ENCODE measurements at places on chromosomes 3 and 15.
A peak's percentile ranks its signal among the peaks of the same experiment; 100 is the strongest.

DNA sequence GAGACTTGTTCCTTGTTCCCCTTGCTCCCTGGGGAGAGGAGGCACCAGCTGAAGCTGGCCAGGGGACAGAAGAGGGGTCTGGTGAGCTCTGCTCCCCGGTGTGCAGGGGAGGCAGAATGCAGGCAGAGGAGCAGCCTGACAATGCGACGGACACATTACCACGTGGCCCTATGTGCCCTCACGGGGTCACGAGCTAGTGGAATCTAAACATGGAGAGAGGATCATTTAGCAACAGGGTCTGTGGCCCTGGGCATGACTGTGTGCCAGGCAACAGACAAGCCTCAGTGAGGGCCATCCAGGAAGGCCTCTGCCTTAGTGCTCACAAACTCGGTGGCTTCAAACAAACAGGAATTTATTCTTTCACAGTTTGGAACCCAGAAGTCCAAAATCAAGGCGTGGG lies 8.5 kb upstream of the MUC4 start:
- no peak for DNase-seq

DNA sequence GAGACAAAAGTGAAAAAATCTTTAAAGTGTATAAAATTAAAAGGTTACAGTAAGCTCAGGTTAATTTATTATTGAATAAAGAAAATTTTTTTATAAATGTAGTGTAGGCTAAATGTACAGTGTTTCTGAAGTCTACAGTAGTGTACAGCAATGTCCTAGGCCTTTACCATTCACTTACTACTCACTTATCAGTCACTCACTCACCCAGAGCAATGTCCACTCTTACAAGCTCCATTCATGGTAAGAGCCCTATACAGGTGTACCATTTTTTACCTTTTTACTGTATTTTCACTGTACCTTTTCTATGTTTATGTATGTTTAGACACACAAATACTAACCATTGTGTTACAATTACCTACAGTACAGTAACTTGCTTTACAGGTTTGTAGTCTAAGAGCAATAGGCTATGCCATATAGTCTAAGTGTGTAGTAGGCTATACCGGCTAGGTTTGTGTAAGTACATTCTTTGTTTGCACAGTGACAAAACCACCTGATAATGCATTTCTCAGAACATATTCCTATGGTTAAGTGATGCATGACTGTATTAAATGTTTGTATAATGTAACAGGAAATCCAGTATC lies 38.1 kb upstream of the NECTIN3 start:
- DNase-seq, result no peak

DNA sequence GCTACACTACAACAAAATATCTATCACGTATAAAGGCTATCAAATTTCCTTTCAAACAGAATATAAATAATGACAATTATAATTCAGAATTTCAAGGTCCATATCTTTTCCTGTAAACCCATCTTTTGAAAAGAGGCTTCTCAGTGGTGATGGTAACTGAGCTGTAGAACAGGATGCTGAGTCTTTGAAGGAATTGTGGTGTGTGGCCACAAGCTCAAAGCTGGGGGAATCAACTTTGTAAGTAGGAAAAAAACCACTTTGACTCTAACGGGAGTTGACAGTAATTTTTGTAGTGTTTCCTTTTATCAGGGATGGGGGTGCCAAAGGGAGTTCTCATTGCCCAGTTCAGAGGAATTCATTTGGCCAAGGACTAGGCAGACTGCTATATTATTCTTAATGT lies 13.3 kb upstream of the ZCWPW2 start:
- DNase-seq, result no peak

DNA sequence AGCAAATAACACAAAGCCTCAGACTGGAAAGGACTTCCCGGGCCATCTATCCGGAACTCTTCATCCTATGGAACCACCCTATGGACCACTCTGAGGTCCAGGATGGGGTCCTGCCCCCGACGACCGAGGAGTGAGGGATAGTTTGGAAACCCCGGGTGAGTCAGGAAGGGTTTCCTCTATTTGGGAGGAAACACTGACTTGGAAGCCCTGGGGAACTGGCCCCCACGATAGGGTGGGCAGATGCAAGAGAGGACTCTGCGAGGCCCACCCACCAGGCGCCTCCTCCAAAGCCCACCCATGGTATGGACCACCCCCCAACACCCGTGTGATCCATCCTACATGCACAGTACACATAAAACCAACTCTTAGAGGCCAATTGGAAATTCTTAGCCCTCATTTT lies 69.4 kb downstream of the CPN2 start:
- no peak for DNase-seq

GRCh38 chr15:77440378-77440999 lies 19.8 kb downstream of the HMG20A start:
- no peak for DNase-seq

DNA sequence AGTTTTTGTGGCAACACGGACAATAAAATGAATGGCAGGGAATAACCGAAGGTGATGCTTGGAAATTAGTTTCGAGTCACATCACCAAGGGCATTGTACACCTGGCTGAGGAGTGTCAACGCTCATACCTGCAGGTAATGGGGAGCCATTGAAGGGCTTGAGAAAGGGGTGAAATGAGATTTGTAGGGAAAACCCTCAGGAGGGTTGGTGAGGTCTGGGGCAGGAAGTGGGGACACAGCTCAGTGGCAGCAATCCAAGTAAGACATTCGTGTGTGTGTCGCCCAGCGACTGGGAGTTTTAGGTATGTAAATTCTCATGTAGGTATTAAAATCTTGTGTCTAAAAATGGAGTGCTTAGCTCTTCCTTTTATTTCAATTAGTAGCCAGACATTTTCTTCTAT lies 14.3 kb downstream of the PARP14 start:
- no peak for DNase-seq

GRCh38 chr3:102661707-102662497 lies 227.1 kb downstream of the ZPLD1 start:
- no peak for DNase-seq

DNA sequence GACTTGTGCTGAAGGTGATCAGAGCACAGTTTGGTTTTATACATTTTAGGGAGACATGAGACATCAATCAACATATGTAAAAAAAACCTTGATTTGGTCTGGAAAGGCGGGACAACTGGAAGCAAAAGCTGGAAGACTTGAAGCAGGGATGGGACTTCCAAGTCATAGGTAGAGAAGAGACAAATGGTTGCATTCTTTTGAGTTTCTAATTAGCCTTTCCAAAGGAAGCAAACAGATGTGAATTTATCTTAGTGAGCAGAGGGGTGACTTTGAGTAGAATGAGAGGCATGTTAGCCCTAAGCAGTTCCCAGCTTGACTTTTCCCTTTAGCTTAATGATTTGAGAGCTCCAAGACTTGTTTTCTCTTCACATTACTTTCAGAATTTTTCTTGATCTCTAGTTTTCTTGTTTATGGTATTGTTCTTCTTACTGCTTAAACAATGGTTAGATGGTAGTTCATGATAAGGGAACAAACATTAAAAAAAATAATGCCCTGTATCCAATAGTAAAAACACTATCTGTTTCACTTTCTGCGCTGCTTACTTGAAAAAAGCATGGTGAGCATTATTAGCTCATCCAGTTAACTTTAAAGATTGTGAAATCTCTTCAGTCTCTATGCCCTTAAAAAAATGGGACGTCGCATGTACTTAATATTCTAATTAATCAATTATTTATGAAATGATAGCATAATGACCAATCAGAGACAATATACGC lies 48.5 kb upstream of the BCHE start:
- no peak for DNase-seq

DNA sequence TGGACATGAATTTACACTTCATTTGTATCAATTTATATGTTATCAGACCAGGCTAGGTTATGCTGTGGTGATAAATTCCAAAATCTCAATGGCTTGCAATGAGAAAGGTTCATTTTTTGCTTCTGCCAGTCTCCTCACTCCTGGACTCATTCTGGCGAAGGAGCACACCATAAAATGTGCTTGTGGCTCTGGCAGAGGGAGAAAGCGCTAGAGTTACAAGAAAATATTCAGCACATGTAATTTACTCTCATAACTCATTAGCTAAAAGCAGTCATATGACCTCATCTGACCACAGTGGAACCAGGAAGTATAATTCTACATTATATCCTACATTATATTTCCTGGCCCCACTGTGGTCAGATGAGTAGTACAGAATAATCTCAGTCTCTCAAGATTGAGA lies 193.8 kb downstream of the BCHE start:
- DNase-seq, result peak; percentile 6

DNA sequence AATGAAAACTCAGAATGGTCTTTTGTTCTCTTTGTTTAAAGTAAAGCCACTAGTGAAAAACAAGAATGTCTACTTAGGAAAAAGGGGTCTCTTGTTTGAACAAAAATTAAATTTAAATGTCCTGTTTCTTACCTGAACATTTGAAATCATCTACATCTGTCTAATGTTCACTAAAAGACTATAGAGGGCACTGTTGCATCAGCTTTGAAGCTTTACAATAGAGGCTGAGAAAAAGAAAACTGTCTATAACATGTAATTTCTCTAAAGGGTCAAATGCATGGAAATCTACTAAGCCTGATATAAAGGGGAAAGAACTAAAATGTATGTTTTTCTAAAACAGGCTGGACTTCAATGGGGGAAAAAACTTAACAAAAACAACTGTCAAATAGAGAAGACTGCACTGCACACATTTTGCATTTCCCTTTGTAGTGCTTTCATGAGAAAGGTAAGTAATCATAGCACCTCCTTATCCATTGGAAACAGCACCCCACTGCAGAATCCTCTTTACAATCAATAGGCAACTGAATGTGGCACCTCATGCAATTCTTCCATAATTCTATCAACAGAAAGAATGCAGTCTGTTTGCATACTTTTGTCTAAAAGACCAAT lies 26.3 kb downstream of the DPH6 start:
- peak; percentile 18 for DNase-seq

- DNase-seq, result no peak
These were observed at the start of gene CLSTN2 for GRCh38 chr3:139935016-139935865. CLSTN2 (plus strand) TSS chr3:139935185.

- no peak for DNase-seq
These were observed 210.5 kb upstream of the TLE3 start for GRCh38 chr15:70308011-70308734.

DNA sequence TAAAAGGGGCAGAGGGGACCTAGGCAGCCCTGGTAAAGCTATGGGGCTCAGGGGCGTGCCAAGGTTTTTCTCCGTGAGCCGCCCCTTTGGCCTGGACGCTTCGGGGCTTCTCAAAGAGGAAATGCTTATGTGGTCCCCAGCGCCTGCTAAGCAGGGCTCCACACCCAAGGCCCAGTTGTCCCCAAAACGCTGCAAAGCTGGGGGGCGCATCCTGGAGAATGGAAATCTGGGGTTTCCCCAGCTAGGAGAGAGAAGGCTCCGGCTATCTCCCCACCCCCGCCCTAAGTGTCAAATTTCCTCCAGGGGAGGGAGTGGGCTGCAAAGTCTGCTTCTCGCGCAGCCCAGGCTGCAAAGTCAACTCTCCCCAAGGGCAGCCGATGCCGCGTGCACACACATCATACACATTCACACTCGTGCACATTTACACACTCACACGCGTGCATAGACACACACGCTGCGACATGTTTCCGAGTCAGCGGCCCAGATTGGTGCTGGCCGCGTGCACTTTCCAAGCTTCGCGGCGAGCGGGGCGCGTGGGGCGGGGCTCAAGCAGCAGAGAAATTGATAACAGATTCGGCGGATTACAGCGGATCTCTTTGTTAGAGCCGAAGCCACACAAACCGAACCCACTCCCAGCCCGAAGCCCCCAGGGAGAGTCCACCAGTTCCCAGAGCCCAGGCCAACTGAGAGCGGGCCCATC lies 4.5 kb downstream of the WNT5A start:
- DNase-seq, result no peak

DNA sequence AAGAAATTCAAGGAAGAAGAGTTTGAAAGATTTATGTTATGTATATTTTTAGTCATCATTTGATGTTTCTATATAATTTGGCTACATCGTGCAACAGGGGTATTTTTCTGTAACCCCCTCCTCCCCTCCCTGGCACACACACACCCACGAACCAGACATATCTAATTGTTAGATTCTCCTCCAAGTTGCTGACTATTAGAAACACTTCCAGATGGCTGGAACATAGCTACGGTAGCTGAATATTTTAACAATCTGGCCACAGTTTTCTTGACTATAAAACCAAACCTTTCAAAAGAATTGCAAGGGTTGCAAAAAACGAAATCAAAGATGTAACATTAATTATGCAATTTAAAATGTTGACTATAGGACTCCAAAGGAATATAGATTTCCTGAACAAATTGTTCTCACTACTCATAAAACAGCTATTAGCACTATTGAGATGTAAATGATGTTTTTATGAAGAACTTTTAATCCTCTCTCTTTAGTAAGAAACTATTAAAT lies 154.4 kb downstream of the CHL1 start:
- no peak for DNase-seq

DNA sequence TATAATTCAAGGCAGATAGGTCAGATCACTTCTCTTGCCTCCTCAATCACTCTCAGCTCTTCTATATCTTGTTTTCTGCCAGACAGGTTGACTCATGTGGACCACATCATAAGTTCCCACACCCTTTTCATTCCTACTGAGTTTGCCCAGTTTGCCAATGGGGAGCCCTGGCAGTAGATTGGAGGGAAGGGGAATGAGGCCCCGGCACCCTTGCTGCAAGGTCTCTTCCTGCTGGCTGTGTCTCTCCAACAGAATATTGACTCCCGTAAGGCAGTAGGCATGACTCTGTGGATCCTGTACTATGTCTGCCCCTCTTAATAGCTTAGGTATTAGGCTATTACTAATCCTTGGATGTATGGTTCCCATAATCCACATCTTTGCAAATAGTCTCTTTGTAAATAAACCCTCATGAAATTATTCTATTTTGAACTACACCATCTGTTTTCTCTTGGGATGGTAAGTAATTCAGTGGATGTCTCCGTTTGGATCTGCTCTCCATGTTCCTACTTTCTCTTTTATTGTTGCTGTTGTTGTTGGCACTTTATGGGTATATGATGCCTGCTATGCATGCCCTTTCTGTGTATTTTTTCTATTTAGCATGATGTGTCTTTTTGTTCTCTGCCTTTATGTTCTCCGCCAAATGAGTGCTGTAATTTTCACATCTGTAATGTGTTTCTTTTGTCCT lies 65.5 kb upstream of the DCBLD2 start:
- no peak for DNase-seq

DNA sequence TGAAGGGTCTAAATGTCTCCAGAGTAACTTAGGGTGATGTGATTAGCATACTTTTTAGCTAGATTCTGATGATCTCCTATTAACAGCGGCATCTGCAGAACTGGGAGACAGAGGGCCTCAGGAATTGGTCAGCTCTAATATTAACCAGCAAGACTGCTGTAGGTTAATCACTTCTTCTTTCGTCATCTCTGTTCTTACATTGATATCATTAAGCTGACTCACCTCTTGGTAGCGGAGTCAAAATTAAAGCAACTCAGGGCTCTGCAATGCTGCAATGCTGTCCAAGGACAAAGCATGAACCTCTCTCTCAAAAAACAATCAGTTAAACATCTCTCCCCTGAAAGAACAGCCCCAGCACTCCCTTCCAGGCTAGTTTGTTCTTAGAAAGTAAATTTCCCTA lies 57.5 kb upstream of the TRA2B start:
- peak; percentile 55 for DNase-seq
